ENCODE measurements at places on chromosomes 11 and 22.

DNA sequence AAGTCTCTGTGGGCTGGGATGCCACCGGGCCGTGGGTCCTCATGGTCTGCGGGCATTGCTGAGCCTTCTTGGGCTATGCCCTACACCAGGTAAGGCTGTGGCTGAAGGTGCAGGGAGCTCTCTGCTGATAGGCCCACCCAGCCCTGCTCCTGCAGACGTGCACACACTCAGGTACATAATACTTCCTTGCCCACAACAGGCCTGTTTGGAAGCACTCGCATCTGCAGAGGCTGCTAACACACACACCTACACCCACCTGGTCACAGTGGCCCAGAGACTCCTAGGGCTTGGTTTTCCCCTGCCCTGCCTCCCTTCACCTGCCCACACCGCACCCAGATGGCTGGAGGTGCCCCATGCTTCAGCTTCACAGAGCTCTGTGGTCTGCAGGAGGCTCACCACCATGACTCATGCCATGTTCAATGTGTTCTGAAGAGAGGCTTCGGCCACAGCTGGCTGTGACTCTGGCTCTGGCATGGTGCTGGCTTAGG is 72.8 kb upstream of the KCNQ1OT1 start:
- DNase-seq, result no peak

- DNase-seq, result no peak
Observed at GRCh38 chr22:19729507-19729906, 6.2 kb downstream of the GP1BB start.

DNA sequence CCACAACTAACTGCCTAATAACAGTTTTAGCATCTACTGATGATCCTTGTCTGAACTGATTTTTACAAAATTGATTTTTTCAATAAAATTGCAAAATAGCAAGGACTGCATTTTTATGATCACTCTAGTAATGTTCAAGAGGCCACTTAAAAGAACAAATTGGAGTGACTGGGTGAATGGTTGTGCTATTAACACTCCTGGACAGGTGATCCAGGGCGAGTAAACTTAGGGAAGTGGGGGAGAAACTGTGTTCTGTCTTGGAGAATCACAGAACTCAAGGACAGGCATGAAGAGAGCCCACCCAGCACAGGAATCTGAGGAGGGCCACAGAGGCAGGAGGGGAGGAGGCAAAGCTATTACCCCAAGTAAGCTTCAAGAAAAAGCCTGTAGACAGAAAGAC is 75.8 kb downstream of the SGSM3 start:
- no peak for DNase-seq

- DNase-seq, result no peak
Observed at GRCh38 chr11:82229341-82229740, 504.3 kb downstream of the FAM181B start.

DNA sequence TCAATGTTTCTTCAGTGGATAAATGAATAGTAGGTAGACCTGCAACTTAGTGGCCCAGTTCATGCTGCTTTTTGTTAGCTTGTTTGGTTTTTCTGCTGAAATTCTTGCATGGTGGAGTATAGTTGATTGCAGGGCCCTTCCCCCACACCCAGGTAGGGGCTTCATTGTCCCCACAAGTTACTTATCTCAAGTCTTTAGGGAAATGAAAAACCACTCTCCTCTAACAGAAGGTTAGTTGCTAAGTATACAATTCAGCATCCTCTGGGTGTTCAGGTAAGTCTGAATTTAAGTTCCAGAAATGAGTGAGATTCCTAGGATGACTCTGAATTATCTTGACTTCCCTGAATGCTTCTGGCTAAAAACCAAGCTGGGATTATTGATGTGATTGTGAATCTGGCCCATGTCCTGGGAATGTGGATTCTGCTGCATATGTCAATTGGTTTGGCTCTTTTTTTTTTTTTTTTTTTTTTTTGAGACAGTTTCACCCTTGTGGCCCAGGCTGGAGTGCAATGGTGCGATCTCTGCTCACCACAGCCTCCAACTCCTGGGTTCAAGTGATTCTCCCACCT is 40.3 kb downstream of the BCL2L13 start:
- no peak for DNase-seq

DNA sequence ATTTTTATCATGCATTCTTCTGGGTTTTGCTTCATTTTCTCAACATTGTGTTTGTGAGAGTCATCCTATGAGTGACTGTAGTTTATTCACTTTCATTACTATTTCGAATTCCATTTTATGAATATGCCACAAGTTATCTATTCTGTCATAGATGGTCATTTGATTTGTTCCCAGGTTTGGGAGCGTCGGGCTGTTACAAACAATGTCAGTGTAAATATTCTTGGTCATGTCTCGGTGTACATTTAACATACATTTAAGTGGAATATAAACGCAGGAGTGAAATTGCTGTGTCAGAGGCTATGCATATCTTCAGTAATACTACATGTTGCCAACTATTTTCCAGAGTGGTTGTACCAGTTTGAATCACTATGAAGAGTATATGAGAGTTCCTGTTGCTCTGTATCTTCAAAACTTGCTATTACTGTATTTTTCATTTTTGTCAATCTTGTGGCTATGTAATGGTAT is 2.4 kb downstream of the TRIM44 start:
- DNase-seq, result no peak

GRCh38 chr11:27233654-27234042 is 129.4 kb downstream of the CCDC34 start:
- no peak for DNase-seq

- DNase-seq, result no peak
Observed at GRCh38 chr11:34915136-34916014, 804 bp downstream of the APIP start.

DNA sequence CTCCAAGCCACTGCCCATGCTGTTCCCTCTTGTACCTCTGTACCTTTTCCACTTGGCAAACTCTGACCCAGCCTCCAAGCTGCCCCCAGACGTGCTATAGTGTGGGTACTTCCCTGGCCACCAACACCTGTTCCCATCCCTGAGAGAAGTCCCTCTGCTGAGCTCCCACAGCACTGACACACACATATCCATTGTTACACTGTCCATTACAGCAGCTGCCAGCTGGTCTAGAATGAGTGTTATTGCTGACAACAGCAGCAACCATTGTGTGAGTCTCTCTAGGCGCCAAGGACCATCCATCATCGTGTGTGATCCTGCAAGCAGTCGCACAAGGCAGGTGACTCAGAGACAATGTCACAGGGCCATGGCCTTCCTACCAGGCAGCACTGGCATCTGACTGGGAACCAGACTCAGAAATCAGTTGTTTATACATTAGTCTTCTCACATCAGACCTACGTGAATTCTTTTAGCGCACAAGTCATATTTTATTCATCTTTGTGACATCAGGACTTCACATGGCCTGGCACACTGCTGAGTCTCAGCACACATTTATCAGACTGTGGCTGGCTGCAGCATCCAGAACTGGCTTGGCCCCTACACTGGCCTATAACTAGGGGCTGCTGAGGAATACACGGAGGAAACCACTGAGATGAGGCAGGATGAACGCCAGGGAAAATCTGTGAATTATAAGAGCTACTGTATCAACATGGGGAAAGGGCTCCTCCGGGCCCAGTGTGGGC is 56.4 kb downstream of the SGSM3 start:
- DNase-seq, result no peak

- no peak for DNase-seq
Observed at GRCh38 chr11:30960387-30960992, 374.3 kb upstream of the MPPED2 start.

DNA sequence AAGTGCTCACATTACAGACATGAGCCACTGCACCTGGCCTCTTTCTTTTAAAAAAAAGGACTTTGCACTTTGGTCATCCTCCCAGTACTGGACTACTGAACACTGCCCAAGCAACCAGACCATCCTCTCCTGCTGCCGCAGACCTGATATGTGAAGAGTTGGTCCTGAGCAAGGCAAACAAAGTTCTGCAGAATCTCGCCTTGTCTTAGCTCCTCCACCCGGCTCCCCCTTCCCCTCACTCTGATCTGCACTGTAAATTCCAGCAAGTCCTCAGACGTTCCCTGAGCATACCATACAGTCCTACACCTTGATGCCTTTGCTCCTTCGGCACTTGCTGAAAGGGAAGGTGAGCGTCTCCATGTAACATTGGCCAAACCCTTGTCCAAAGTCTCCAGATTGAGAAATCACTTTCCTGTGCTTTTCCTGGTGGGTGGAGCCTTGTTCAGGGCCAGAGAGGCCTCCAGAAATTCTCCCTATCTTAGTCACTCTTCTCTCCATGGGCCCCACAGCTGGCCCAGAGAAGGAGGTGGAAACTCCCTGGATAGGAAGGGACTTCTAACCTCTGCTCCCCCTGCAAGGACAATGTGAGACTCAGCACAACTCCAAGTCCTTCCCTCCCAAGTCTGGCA is 47.0 kb upstream of the TIMP3 start:
- no peak for DNase-seq

DNA sequence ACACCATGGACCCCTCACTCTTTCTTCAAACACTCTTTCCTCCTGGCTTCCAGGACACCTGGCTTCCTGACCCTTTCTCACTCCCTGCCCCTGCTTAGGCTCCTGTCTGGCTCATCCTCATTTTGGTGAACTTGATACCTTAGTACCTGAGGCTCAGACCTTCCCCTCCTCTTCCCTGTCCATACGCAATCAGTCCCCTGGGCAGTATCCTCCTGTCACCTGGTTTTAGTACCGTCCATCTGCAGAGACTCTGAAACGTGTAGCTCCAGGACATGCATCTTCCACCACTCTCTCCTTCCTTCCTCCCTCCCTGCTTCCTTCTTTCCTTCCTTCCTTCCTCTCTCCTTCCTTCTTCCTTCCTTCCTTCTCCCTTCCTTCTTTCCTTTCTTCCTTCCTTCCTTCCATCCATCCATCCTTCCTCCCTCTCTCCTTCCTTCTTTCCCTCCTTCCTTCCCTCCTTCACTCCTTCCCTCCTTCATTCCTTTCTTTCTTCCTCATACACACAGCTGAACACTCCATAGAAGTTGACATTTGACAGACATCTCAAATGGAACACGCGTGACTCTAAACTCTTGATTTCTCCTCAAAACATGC is 1488.6 kb downstream of the TBC1D22A start:
- no peak for DNase-seq

DNA sequence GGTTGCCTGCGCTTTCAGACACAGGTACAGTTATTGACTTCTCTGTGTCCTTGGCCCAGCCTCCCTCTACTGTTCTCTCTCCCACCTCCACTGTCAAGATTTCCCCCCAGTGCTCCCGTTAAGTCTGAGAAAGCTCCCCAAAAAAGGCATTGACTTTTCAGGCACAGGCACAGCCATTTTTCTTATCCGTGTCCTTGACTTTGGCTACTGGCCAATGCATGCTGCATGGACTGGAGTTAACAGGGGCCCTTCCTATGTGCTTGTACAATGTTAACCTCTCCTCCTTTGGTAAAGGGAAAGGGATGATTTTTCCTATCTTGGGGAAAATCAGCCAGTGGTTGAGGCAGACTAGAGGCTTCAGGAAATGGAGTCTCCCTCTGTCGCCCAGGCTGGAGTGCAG is 4.3 kb downstream of the APOL5 start:
- no peak for DNase-seq

DNA sequence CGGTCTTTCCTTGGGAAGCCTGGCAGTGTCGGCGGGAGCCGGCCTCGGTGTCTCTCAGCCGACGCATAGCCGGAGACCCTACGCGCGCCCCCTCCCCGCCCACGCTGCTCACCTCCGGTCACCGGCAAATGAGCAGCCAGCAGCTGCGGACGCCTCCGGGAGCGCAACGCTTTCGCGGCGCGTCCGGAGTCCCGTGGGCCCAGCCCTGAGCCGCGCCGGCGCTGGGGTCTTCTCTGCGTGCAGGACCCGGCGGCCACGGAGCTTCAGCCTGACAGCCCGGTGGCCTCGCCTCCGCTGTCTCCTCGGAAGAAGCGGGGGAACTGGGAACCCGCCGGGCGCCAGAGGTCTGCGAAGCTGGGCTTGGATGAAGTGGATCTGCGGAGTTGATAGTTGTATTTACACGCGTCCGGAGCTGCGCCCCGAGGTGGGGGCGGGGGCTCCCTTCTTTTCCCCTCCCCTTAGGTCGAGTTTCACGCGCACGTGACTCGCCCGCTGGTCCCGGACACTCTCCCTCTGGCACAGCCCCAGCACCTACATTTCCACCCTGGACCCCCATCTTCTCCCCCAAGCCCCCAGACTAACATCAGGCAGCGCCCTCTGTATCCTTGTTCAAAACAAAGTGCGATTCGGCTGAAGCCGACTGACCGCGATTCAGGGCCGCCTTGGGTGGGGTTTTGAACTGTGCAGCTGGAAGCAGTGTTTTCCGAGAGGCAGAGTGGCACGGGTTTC is at the start of gene SLC43A1:
TSS of gene SLC43A1 (minus strand) at position 371 of the 729 bp plus-strand sequence. CDS start 1,591 bp downstream, outside the sequence.
- DNase-seq, result no peak

GRCh38 chr11:11211186-11211585 is 141.9 kb downstream of the CSNK2A3 start:
- no peak for DNase-seq

DNA sequence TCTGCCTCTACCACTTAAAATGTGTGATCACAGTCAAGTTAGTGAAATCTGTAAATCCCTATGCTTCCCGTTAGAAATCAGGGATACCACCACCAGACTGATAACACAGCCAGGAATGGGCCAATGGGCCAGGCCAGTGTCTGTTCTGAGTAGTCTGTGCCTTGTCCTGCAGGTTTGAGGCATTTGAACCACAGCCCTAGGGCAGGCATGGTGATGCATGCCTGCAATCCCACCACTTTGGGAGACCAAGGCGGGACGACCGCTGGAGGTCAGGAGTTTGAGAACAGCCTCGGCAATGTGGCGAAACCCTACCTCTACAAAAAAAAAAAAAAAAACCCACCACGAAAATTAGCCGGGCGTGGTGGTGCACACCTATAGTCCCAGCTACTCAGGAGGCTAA is 12.1 kb upstream of the AHNAK start:
- DNase-seq, result no peak

GRCh38 chr11:69156235-69156639 is 502 bp downstream of the SMIM38 start:
- DNase-seq, result no peak

DNA sequence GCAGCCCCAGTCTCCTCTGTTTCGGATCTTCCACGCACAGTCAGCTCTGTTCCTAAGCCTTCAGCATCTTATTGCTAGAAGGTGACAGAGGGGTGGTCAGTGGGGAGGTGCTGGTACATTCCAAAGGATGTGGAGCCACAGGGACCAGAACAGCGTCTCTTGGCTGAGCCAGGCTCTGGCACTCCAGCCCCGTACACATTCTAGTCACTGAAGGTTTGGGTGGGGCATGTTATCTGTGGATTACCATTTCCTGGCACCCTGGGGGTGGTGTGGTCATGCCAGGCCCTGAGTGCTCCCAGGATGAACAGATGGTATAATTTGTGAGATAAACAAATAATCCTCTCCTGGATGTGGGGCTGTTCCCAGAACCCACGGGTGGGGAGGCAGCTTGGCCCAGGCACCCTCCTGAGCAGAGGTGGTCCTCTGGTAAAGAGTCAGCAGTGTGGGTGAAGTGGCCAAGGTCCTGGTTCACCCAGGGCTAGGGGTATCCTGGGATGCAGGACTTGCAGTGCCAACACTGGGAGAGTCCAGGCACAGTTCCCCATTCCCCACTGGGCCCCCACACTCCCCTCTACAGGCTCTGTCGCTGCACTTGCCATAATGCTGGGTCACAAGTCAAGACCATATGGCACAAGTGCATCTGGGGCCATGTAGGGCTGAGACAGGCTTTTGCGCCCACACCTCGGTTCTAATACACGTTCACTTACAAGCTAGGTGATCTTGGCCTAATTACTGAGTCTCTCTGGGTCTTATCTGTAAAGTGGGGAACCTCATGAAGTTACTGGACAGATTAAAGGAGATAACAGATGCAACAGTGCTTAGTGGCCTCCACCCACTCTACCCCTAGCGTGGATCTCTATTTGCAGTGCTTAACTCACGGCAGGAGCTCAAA is 33.0 kb downstream of the DKK3 start:
- no peak for DNase-seq
